Activated T-helper 17 cell treated with anti-CD3 and anti-CD28 coated beads, Interleukin-2, amount 50 U/mL, for 72 hours (primary cell): ENCODE measurements at places on chromosomes 16 and 17. TPM values are rescaled to one million over a fixed set of nuclear protein-coding genes. Genes with fewer than 3 reads are reported as not detected.

KCNH6 gene
- total RNA-seq: not detected

ST6GALNAC1 gene
- 2.5 TPM for total RNA-seq

TNFRSF13B gene
- total RNA-seq: not detected

FBRS gene
- total RNA-seq: 92.6 TPM

ARHGAP23 gene
- total RNA-seq: 2.2 TPM

ATP6V0A1 gene
- total RNA-seq: 14.6 TPM

PRR35 gene
- not detected for total RNA-seq

BMERB1 gene
- total RNA-seq: 7.0 TPM

CD300A gene
- 29.1 TPM for total RNA-seq

PLA2G10 gene
- not detected for total RNA-seq

MYL11 gene
- total RNA-seq: not detected
